ENCODE measurements at places on chromosomes 16 and 17.

DNA sequence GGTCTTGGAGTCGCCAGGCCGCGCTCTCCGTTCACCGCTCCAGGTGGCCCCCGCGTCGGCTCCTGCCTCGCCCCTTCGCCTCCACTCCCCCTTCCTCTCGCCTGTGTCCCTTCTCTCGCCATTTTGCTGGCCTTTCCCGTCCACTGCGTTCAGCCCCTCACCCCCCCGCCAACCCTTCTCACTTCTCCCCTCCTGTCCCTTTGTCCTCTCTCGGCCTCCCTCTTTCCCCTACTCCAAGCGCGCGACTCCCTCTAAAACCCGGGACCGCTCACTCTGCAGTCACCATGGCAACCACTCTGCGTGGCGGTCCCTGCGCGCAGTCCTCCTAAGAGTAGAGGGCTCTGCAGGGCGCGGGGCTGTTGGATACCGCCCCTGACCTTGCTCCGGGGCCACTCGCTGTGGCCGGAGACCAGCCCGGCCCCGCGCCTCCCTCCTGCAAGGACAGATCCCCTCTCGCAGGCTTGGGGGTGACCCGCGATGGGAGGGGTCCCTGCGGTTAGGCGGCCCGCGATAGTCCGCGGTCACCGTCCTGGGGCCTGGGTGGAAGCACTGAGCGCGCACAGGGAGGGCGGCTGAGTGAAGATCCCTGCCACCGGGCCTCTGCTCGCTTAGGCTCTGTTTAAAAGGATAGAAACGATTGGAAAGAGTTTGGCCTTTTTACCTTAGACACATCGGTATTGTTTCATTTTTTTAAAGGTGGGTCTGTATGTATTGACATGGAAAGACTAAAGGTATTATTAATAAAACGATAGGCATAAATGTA is 454 bp downstream of the CCDC40 start:
- DNase-seq: no peak

GRCh38 chr17:15392326-15392741 is 50.9 kb upstream of the TEKT3 start:
- DNase-seq: no peak

DNA sequence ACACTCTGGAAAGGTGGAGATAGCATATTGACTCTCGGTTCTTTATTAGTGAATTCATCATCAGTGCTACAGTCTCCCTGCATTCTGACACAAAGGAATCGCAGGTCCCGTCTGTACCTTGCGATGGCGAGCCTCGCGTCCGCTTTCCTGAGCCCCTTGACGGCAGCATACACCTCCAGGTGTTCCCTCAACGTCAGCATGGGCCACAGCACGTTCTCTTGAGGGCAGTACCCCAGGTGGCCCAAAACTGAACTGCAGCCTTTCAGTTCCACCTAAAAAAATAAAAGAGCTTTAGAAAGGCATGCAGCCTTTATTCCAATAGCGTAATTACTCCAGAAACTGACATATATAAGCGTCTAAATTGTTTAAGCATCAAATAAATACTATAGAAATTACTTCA is 24.2 kb upstream of the ABCA9 start:
- no peak for DNase-seq

- no peak for DNase-seq
Measured at GRCh38 chr17:2008332-2009126, 16.6 kb downstream of the RTN4RL1 start.

Measured in stimulated activated CD8-positive, alpha-beta memory T cell treated with anti-CD3 and anti-CD28 coated beads, Interleukin-12 subunit alpha, Interleukin-12 subunit beta, amount 100 ng/mL, for 1 hour (primary cell).